ENCODE measurements at places on chromosomes 7 and 10.

GRCh38 chr7:17069146-17069545 is 187.4 kb upstream of the AGR3 start:
- DNase-seq = no peak

- no peak for DNase-seq
These were observed 88.3 kb downstream of the PDE1C start for GRCh38 chr7:31981874-31982390.

- no peak for DNase-seq
These were observed 201.2 kb downstream of the DIP2C start for GRCh38 chr10:488081-488932.

DNA sequence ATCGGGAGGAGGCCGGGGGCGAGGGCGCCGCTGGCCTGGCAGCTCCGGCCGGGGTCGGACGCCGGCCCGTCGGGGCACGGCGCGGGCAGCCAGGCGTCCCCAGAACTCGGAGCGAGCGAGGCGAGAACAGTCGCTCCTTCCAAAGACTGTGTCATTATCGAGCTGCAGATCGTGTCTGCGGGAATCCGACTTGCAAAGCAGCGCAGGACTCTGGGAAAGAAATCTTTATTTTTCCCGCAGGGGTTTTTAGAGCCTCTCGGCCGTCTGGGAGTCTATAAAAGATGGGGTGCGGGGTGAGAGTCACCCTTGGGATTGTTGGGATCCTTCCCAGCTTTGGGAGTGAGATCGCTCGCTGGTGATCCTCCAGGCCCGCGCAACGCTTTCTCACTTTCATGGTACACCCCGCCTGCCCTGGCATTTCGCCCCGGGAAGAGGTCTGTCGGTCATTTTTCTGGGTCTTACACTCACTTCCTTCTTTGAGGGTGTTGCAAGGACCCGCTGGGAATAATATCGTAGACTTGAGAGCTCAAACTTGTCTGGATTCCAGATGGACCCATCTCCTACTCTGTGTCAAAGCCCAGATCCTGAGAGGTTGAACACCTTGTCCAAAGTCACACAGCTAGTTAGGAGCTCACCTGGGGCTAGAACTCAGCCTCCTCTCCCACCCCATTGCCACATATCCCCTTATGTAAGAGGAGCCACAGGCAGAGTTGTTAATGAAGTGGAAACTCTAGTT is 1.0 kb downstream of the UBTD1 start:
- DNase-seq = no peak

GRCh38 chr7:32164341-32164996 is 94.3 kb upstream of the PDE1C start:
- DNase-seq = peak; percentile 64

DNA sequence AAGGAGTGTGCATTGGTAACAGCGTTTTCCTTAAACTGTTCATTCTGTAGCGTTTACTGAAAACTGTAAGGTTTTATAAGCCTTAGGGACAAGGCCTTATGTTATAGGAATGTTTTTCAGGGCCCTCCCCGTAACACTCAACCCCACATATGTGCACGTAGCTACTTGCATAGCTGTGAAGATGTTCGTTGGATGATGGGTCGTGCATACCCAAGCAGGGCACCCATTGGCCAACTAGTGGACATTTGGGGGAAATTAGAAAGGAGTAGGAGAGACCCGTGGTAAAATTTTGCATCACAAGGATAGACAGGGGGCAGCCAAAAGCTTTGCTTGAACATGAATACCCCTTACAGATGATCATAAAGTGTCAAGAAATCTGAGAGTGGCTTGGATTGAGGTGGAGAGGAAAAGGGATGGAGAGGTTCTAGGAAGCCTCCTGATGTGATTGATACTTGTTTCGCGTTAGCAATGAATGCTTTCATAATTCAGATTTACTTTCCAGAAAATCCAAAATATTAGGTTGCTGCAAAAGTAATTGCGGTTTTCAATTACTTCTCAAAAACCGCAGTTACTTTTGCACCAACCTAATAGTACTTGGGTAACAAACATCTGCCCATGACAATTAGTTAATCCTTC is 878 bp downstream of the SEC61A2 start:
- peak; percentile 45 for DNase-seq

DNA sequence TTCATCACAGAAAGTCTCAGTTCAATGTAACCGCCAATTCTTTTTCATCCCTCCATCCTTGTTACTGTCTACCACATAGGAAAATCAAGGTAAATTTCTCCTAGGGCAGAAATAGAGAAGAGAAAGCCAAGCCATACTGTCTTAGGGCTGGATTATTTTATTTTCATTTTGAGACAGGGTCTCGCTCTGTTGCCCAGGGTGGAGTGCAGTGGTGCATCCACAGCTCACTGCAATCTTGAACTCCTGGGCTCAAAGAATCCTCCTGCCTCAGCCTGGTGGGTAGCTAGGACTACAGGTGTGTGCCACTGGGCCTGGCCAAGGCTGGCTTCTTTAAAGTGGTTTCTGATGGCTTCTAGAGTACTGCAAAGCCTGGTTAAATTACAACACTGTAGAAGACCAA is 181.7 kb downstream of the SRPK2 start:
- no peak for DNase-seq

DNA sequence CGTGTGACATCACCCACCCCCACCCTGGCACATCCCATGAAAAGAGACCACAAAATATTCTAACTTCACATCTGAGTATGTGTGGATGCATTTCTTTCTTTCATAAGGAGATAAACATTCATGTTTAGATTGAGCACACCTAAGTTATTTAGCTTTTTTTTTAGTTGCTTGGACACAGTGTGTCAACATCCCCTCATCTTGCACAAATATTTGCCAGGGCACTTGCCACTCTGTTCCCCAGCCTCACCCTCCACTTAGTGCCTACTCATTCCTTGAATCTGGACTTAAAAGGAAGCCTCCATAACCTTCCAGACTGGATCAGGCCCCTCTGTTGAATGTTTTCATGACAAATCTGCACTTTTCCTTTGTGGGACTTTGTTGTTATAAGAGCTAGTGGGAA is 338.9 kb upstream of the IGFBP3 start:
- DNase-seq = no peak

- no peak for DNase-seq
These were observed 31.8 kb upstream of the TM9SF3 start for GRCh38 chr10:96618653-96619052.

- DNase-seq = no peak
These were observed 235.7 kb downstream of the AUTS2 start for GRCh38 chr7:69833964-69834363.

- DNase-seq = no peak
These were observed 56.4 kb downstream of the PRR15 start for GRCh38 chr7:29619848-29620555.

DNA sequence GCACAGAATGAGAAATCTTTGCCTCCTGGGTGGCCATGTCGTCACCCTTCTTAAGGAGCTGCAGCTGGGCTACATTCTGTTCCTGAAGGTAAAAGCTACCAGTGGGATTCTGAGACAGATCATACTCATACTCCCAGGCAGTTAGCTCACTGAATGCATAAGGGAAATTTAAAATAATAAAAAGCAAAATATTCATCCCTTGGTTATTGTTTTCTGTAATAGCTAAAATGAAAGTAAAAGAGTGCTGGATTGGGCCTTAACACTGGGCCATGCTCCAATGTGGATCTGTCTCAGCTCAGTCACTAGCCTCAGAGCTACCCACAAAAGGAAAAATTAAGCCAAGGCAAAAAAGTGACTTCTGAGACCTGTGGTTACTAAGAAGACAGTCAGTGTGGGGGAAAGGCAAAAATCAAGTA is 8.9 kb upstream of the DYNC2I1 start:
- DNase-seq = no peak

GRCh38 chr7:126608339-126608776 is 644.4 kb downstream of the GRM8 start:
- DNase-seq = peak; percentile 84

DNA sequence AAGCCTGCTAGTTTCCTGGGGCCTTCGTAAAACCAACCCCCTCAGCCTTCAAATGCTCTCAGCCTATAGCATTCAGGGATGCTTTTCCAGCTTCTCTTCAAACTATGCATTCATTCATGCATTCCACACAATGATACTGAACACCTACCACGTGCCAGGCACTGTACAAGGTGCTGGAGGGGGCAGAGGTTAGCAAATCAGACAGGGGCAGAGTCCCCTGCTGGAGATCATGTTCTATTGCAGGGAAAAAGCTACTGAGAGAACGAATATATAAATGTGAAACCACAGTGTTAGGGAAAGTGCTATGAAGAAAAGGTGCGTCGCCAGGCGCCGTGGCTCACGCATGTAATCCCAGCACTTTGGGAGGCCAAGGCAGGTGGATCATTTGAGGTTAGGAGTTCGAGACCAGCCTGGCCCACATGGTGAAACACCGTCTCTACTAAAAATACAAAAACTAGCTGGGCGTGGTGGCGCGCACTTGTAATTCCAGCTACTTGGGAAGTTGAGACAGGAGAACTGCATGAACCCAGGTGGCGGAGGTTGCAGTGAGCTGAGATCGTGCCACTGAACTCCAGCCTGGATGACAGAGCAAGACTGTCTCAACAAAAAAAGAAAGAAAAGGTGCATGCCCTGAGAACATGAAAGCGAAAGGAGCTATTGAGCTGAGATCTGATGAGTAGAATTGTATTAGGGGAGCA is 64.6 kb upstream of the CALN1 start:
- no peak for DNase-seq

DNA sequence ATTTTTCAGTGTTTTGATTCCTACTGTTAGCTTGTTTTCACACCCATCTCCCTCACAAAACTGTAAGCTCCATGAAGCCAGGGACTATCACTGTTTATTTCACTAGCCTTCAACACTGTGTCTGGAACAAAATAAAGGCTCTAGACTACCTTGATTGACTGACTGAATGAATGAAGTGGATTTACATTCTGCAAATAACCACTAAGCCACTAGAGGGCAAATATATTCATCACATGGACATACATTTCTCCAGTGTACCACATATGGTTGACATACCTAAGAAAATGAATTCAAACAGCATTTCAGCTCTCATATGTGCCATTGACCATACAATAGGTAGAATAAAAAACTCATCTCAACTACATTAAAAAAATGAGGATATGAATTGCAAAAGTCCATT is 185.9 kb downstream of the RAB11FIP2 start:
- no peak for DNase-seq

DNA sequence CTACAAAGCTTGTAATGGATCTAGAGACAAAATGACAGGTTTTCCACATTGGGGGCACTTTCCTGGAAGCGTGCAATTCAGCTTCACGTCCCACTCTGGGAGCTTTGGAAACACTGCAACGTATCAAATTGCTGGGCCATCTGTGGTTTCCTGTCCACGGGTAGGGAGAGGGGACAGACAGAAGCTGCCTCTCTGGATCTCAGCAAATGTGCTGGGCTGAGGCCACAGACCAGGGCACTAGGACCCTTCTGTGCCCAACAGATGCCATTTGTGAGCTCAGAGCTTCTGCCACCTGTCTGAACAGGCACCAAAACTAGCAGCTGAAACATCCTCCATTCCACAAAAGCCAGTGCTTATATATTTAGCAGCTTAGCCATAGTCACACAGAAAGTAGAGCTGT is 40.9 kb upstream of the FRMD4A start:
- no peak for DNase-seq

DNA sequence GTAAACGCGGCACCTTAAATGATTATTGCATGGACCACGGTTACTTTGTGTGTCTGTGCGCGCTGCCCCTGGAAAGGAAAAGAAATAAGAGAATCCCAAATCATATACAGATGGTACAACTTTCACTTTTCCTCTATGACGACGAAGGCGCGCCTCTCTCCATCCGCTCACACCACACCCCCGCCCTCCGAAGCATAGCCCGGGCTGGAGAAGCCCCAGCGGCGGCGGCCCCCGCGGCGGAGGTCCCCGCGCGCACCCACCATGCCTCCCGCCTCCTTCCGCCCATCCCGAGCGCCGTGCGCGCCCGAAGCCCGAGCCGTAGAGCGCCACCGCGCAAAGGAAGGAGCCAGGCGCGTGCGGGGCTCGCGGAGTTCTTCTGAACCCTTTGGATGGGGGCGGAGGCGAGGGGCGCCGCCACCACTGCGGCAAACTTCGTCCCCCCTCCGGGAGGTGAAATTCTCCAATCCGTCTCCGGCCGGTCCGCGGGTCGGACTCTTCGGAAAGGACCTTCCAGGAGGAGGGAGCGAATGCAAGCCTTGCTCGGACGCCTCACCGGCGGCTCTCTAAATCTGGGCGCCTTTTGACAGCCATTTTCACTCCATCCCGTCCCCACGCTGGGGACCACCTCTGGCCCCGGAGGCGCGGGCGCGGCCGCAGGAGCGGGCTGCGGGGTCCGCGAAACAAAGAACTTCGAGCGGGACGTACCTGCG is 588 bp downstream of the GLI3 start:
- DNase-seq = peak; percentile 61

GRCh38 chr10:77533887-77534278 is 103.7 kb downstream of the KCNMA1 start:
- DNase-seq = no peak

GRCh38 chr7:96414931-96415292 is 93.0 kb upstream of the SLC25A13 start:
- peak; percentile 49 for DNase-seq

GRCh38 chr10:120823266-120823665 is 27.9 kb upstream of the WDR11 start:
- no peak for DNase-seq

- peak; percentile 33 for DNase-seq
These were observed 588.0 kb downstream of the CALN1 start for GRCh38 chr7:71824006-71824760.

DNA sequence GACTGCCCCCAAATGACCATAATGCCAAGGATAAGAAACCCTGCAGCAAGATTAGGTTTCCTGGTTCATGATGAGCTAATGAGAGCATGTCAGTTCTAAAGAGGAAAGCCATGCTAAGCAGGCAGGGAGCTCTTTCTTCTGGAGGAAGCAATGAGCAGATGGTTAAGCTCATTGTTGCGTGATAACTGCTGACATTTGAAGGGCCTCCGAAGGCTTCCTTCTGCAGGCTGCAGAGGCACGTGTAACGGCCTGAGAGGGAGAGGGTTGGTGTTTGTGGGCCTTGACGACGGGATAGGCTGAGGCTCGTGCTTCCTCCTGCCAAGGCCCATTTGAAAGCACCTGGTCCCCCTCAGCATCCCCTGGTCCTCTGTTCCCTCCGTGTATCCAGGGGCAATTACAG is 63.5 kb upstream of the BTBD16 start:
- no peak for DNase-seq

Measured in H9 (cell line).